ENCODE measurements at places on chromosomes 2 and 18. TPM values are rescaled to one million over a fixed set of nuclear protein-coding genes. Genes with fewer than 3 reads are reported as not detected.

Gene ASB18
- not detected for total RNA-seq

Gene AQP12A
- not detected for total RNA-seq

Gene CCDC88A
- 15.9 TPM for total RNA-seq

Gene KIF1A
- 0.76 TPM for total RNA-seq

Gene EIF2B4
- total RNA-seq, result 43.1 TPM

Gene PLGLB1
- total RNA-seq, result 3.3 TPM

Gene FOXI3
- not detected for total RNA-seq

Gene IL1R1
- total RNA-seq, result 0.41 TPM

Gene HTRA2
- 52.2 TPM for total RNA-seq

Gene CRYBA2
- total RNA-seq, result not detected

Data from activated CD8-positive, alpha-beta memory T cell treated with anti-CD3 and anti-CD28 coated beads, Interleukin-2, amount 10 ng/mL, durations not matched to agents 7 days and 5 days (primary cell).